ENCODE measurements at places on chromosomes 7 and 10.

GRCh38 chr10:88113232-88113631, 249.8 kb downstream of the PTEN start:
- no peak for DNase-seq

- DNase-seq: no peak
Observed at GRCh38 chr7:4819560-4820404, 42.0 kb downstream of the PAPOLB start.

DNA sequence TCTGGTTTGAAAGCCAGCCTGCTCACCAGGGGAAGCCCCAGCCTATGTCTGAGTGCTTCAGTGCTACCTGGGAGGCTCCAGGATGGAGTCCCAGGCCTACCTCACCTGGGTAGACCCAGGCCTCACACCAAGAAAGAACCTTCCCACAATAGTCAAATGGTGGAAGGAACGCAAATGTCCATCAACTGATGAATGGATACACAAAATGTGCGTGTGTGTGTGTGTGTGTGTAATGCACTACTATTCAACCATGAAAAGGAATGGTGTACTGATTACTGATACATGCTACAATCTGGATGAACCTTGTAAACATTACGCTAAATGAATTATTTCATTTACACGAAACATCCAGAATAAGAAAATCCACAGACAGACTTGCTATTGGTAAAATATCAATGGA, 15.2 kb upstream of the ADRB1 start:
- DNase-seq: no peak

DNA sequence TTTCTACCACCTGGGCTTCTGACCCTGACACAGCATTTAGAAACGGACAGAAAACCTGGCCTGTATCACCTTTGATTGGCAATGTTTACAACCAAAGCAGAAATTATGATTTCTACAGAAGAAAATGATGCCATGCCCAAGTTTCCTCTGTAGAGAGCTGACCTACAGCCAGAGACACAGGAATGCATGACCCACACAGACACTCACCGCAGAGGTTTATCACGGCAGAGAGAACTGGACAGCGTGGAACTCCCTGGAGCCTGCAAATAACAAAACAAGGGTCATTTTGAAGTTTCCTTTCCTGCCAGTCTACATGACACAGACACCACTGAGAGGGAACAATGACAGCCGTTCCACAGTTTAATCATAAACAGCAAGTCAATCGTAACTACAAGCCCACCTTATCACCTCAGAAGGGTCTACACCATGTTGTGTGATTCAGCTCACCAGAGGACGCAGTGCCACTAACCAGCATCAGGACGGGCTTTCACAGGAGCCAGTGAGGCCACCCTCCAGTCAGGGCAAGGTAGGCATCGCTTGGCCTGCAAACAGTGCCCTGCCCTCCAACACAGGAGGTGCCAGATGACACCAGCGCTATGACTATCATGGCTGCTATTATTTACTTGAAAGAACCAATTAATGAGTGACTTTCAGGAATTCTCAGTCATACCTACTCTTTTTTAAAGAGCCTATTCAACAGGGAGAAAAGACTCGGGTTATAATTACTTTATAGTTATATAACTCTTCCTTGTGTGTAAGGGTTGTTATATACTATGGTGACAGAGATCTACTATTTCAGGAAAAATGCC, 139.9 kb downstream of the TNS3 start:
- no peak for DNase-seq

- no peak for DNase-seq
Observed at GRCh38 chr7:73618538-73618937, 5.8 kb downstream of the MLXIPL start.

DNA sequence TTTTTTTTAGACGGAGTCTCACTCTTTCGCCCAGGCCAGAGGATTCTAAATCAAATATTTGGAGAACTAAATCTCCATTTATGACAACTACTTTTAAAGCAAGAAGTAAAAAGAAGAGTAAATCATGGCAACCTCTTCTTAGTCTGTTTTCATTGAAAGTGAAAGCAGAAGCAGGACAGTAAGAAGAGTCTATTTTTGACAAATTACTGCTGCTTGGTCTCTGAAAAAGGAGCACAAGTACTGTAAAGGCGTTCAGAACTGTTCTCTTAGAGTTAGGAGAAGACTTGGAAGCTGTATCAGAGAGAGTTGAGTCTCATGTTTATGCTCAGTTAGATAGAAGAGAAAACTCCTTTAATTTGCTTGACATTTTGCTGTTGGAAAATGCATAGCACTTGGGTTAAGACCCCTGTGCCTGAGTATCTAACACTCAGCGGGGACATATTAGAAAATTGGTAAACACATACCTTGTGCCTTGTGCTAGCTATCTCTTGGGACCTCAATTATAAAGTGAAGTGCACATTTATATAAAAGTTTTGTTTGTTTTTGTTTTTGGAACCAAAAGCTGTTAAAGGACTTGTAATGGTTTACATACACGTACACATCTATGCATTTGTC, 433.0 kb downstream of the ANKRD7 start:
- DNase-seq: no peak

DNA sequence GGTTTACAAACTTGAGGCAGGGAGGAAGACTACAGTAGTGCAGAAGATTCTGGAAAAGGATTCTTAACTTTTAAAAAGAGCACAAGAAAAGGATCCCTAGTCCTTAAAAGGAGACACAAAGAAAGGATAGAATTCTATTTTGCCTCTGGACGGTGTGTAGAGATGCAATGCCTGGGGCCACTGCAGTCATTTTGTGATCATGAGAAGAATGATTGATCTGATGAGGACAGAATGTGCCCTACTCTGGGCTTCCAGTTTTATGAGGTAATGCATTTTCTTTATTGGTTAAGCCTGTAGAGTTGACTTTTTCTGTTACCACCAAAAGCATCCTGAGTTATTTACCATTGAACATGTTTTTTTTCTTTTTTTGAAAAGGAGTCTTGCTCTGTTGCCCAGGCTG, 28.3 kb upstream of the UCMA start:
- DNase-seq: no peak

DNA sequence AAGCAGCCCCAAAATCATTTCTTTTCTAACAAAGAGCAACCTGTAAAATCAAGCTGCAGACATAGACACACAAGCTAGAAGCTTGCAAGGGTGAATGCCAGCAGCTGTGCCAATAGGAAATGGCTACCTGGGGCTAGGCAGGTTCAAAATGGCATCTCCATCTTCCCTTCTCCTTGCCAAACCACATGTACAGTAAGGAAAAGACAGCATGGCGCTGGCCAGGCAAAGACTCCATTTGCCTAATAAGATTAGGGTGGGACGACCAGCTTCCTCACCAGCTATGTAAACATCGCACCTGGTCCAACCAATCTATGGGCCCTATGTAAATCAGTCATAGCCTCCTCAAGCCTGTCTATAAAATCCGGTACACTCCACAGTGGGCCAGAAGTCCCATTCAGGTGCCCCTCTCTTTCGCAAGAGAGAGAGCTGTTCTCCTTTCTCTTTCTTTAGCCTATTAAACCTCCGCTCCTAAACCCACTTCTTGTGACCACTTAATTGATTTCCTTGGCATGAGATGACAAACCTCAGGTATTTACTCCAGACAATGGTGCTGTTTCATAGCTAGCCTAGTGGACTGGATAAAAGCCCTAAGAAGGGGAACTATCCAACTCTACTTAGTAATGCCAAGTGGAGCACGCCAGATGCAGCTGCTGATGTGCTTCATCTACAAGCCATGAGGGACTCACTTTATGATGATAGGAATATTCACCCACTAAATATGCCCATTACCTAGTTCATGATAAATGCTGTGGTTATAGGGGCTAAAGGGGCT, 44.1 kb downstream of the HTR7 start:
- DNase-seq: no peak

DNA sequence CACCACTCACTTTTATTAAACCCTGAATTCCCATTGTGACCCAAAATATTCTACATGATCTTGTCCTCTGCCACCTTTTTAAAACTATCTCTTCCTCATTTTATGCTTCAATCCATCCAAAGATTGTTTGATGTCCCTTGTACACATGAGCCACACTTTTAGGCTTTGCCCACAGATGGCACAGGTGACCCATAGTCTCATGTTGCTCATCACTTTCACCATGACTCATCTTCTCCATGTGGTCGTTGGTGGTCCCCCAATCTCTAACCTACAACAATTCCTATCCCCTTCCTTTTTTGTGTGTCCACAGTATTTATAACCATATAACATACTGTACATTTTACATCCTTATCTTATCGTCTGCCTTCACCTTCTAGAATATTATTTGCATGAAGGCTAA, 271.5 kb upstream of the ZWINT start:
- DNase-seq: no peak

- no peak for DNase-seq
Observed at GRCh38 chr10:124025660-124026588, 67.5 kb downstream of the CHST15 start.

DNA sequence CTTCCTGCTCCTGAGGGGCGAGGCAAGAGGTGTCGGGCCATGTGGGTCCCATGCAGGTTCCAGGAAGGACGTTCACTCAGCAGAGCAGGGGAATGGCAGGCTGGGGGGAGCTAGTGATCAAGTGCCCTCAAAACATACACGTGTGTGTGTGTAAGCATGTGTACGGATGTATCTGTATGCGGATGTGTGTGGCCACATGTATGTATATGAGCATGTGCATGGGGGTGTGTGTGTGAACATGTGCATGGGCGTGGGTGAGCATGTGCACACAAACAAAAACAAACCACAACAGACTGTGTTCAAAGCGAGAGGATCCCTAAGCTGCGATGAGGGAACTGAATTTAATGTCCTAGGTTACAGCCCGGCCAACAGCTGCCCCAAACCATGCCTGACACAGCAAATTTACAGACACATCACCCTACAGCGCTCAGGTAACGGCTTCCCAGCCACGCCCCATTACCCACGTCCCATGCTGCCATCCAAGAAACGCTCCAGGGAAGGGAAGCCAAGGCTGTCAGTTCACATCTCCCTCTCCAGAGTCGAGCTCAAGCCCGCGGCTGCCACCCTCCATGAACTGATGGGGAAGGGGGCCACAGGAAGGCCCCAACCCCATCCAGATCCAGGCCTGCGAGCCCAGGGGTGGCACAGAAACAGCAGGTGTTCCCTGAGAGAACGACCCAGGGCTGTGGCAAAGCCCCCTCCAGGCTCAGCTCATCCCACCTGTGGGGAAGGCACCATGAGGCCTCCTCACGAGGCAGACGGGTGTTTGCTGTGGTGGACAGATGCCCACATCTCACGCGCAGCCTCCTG, 56.6 kb downstream of the PTPRN2 start:
- no peak for DNase-seq

DNA sequence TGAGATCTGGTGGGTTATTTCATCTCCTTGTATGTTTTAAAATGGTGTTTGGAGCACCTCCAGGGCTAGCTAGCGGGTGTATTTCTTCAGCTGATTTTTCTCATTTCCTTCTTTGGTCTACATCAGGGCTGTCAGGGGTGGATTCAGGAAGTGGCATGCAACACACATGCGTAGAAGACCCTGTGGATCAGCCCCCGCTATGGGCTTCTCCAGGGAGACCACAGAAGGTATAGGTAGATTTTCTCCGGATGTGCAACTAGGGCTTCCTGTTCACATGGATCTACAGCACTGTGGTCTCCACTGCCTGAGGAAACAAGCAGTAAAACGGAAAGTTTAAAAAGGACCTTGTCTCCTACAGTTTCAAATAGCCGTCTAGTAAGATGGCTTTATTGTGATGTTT, 10.4 kb downstream of the NUB1 start:
- DNase-seq: peak; percentile 22

DNA sequence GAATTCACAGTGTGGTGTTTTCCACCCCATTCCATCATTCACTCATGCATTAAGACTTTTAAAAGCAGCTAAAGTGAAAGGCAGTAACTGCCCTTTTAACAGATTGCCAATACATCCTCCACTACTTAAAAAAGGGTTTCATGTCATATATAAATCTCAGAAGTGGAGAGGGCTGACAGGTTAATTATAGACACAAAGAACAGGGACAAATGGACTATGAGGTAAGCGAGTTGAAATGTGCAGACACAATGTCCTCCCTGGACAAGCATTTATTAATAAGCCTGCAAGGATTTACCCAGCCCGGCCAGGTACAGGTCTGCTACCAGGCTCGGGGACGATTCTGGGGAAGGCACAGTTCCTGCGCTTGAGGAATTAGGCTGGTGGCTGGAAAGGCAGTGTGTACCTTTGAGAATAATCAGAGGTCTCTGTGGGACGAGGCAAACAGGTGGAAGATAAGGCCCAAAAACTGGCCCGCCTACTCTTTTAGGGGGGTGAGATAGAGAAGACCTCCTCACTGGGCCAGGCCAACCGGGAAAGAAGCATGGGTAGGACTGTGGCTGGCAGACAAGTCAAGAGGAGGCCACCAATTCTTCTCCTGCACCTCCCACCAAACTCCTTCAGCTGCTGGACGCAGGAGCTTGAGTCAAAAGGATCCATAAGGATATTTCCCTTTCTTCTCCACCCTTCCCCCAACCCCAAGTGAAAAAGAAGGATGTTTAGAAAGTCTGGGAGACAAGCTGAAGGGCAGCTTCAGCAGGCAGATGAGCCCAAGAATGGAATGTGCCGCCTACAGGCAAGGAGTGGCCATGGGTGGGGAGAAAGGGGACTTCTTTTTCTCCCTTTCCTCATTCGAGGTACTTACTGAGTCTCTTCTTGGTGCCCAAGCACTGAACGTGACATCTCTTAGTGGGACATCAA, 1.5 kb downstream of the PDLIM1 start:
- DNase-seq: no peak

- no peak for DNase-seq
Observed at GRCh38 chr7:117767951-117768350, 105.3 kb downstream of the CTTNBP2 start.

DNA sequence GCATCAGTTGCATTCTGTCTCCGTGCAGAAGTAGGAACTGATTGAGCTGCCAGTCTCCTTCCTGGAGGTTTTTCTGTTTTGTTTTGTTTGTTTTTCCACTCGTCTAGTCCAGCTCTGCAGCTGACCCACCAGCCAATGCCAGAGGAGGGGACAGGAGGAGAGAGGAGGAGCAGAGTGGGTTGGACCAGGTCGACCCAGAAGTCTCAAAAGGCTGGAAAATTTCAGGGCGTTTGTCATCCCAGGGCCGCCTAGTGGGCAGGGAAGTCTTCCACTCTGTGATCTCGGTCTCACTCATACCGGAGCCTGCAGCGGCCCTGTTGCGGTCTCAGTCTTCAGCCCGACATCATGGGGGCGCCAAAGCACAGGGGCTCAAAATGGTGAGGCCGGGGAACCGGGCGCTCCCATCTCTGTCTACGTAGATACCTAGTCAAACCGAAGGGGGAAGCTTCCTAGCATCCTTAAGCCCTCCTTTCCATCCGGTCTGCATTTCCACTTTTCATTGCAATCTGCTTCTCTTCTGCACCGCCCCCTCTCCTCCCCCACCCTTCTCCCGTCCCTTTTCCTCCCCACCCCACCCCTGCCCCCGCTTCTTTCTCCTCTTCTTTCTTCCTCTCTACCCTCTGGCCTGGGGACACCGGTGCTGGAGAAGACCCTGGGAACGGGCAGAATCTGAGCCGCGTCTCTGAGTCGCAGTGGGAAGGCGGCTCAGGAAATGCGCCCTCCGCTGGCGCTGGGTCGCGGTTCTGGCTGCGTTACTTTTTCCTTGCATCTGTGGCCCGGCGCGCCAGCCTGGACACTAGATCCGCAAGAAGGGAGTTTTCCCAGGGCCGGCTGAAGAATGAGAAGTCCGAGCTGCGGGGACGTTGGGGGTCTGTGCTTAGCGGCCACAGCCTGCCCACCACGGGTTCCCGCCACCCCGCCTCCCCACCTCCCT, 16.2 kb upstream of the PAX2 start:
- no peak for DNase-seq

Data from stimulated activated CD8-positive, alpha-beta memory T cell treated with anti-CD3 and anti-CD28 coated beads, Interleukin-7, amount 100 ng/mL, for 48 hours (primary cell).